H9 (cell line): ENCODE measurements at places on chromosomes 6 and 20. TPM values are rescaled to one million over a fixed set of nuclear protein-coding genes. Genes with fewer than 3 reads are reported as not detected.

The ELOVL4 gene
- 10.1 and 10.9 TPM in 2 replicates for total RNA-seq

The EIF6 gene
- 150 and 154 TPM in 2 replicates for total RNA-seq

The CALHM6 gene
- total RNA-seq = 0.44 and 0.68 TPM in 2 replicates

The COL9A3 gene
- total RNA-seq = 137 and 150 TPM in 2 replicates

The BIRC7 gene
- 0.31 TPM in 1 of 2 replicates, not detected in the other for total RNA-seq

The TINAG gene
- total RNA-seq = not detected in 2 replicates

The ROMO1 gene
- 204 and 207 TPM in 2 replicates for total RNA-seq

The MMP24 gene
- total RNA-seq = 23.0 and 24.7 TPM in 2 replicates

The MAP7 gene
- 50.2 and 51.1 TPM in 2 replicates for total RNA-seq

The CPNE5 gene
- total RNA-seq = 0.29 and 0.52 TPM in 2 replicates

The CNBD2 gene
- total RNA-seq = 2.3 and 3.1 TPM in 2 replicates

DNA sequence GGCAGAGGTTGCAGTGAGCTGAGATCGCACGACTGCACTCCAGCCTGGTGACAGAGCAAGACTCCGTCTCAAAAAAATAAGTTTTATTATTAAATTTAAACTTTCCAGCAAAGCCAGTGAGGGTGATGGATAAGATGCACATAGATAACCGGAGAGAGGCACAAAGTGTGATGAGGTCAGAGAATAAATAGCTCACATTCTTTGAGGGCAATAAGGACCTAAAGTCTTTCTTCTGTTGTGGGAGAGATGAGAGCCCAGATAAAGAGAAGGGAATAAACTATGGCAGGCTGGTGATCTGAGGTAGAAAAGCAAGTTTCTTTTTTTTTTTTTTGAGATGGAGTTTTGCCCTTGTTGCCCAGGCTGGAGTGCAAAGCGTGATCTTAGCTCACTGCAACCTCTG, 20.6 kb upstream of the EZR start:
- H3K27ac ChIP-seq = no peak overlapping the region
- H3K36me3 ChIP-seq = peaks cover 2% of the 10 kb centered on the region; the same call in 1 of the 2 replicates
- no peaks in the 10 kb centered on the region for H3K27me3 ChIP-seq
- H3K4me3 ChIP-seq = no peak overlapping the region
- no peak for DNase-seq

- H3K36me3 ChIP-seq = peaks cover 58% of the 10 kb centered on the region
- DNase-seq = no peak
- H3K4me1 ChIP-seq = peaks cover 10% of the 10 kb centered on the region
- no peak overlapping the region for H3K4me3 ChIP-seq
- no peaks in the 10 kb centered on the region for H3K27me3 ChIP-seq
Observed at GRCh38 chr20:58901488-58902402, 49.2 kb downstream of the GNAS start.

DNA sequence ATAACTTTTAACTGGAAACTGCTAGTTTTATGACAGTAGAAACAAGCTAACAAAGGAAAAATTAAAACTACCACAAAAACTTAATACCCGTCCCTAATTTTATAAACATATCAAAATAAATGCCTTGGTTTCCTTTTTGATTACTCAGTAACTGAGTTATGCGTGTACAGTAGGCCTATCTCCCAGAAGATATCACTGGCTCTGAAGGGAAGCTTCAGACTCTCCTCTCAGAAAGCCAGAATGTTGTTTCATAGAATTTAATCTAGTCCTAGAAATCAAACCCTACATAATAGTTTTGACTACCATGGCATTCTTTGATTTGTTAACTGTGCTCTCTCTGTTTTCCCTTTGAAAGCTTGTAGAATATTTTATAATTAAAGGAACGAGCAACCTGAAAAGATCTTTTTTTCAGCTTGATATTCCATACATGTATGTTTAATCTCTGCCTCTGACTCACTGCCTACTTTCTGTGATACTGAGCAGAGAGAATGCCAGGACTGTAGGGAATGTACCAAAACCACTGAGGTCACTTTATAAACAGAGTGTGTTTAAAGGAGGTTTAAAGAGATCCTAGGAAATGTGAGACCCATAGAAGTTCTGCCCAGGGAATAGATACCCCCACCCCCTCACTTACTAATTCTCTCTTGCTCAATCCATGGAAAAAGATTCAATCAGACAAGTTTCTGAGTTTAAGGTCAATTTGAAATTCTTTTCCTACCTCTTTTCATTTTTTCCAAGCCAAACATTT, 311.5 kb downstream of the HDGFL1 start:
- no peaks in the 10 kb centered on the region for H3K27me3 ChIP-seq
- no peak overlapping the region for H3K27ac ChIP-seq
- H3K4me1 ChIP-seq = peaks cover 6% of the 10 kb centered on the region; the same call in 1 of the 2 replicates
- H3K4me3 ChIP-seq = no peak overlapping the region
- peaks cover 9% of the 10 kb centered on the region for H3K36me3 ChIP-seq

- no peak overlapping the region for H3K4me3 ChIP-seq
- no peaks in the 10 kb centered on the region for H3K4me1 ChIP-seq
- no peaks in the 10 kb centered on the region for H3K27me3 ChIP-seq
- DNase-seq = no peak
Observed at GRCh38 chr6:9161731-9162130, 726.4 kb upstream of the SLC35B3 start.

- peaks cover 6% of the 10 kb centered on the region; the same call in 1 of the 2 replicates for H3K36me3 ChIP-seq
- DNase-seq = no peak
- H3K27me3 ChIP-seq = no peaks in the 10 kb centered on the region
- H3K4me1 ChIP-seq = peaks cover 4% of the 10 kb centered on the region; the same call in 1 of the 2 replicates
- H3K27ac ChIP-seq = no peak overlapping the region
Observed at GRCh38 chr20:23544133-23544532, 24.2 kb downstream of the CST9L start.

DNA sequence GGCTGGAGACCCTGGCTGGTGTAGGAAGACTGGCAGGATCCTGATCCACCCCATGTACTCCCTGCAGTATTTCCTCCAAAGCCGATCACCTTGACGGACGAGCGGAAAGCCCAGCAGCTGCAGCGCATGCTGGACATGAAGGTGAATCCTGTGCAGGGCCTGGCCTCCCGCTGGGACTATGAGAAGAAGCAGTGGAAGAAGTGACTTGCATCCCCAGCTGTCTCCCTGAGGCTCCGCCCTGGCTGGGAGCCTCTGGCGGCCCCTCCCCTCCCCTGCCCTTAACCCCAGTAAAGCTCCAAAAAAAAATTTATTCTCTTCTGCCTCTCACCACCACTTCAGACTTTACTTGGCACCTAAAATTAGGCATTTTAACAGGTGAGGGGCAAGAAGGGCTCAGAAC, 7.0 kb downstream of the COX4I2 start:
- H3K27ac ChIP-seq = no peak overlapping the region
- H3K4me3 ChIP-seq = no peak overlapping the region
- no peaks in the 10 kb centered on the region for H3K27me3 ChIP-seq
- DNase-seq = no peak
- H3K4me1 ChIP-seq = no peaks in the 10 kb centered on the region
